ENCODE measurements at places on chromosomes 5 and 9. TPM values are rescaled to one million over a fixed set of nuclear protein-coding genes. Genes with fewer than 3 reads are reported as not detected.

Gene GPR150
- total RNA-seq: not detected

Gene TMEFF1
- not detected for total RNA-seq

Gene TMEM245
- total RNA-seq: 76.5 TPM

- no peak for DNase-seq
Observed at GRCh38 chr9:81372628-81373191, 316.6 kb downstream of the TLE1 start.

- no peak for DNase-seq
Observed at GRCh38 chr9:136596217-136596616, 50.4 kb upstream of the NOTCH1 start.

- DNase-seq: no peak
Observed at GRCh38 chr5:146179696-146180095, 2.8 kb downstream of the LARS1 start.

- no peak for DNase-seq
Observed at GRCh38 chr9:4065054-4065453, 234.8 kb downstream of the GLIS3 start.

DNA sequence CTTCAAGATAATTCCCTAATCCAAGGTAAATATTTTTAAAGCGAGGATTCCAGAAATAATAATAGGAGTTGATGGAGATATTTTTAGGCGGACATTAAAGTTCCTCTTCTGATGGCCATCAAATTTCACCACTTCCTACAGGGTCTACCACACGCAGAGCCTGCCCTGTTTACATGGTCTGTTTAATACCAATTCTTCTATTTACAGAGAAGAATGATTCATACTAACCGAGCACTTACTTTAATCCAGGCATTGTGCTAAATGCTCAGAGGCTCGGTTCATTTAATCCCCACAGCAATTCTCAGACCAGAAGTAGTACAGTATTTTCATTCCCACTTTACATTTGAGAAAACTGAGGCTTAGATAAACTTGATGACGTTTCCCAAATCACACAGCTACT, 3.0 kb upstream of the ITGA1 start:
- DNase-seq: no peak

DNA sequence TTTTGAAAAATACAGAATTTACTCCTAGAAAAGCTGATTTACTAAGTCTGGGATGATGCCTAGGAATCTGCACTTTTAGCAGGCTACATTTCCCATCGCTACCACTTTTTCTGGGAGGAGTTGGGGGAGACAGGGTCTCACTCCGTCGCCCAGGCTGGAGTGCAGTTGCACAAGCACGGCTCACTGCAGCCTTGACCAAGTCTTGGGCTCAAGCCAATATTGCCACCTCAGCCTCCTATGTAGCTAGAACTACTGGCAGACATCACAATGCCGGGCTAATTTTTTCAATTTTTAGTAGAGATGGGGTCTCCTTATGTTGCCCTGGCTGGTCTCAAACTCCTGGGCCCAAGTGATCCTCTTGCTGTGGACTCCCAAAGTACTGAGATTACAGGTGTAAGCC, 85.9 kb downstream of the NR6A1 start:
- DNase-seq: no peak

DNA sequence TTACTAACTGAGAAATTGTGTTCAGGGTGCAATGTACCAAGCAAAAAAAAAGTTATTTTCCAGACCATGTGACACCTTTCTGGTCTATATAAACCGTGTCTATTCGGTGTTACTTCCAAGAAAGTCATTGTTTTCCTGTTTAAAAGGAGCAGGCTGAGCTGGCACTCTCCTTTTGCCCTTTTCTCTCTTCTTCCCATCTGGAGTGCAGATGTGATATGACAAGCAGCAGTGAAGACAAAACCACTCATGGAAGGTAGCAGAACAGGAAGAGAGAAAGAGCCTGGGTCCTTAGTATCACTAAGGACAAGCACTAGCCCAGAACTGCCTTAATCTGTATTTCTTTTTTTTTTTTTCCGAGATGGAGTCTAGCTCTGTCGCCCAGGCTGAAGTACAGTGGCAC, 25.6 kb downstream of the LYRM7 start:
- DNase-seq: no peak

DNA sequence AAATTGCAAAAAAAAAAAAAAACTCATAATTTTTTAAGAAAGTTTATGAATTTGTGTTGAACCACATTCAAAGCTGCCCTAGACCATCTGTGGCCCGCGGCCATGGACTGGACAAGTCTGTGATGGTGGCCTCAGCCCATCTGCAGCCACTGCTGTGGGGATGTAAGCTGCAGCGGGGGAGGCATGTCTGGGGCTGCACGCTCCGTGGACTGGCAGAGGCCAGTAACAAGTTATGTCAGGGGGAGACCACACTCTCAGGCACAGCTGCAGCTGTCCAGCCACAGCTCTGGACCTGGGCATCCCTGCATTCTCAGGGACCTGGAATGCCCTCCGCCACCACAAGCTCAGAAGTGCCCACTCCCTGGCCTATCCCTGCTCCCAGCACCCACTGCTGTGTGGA, 1272.3 kb upstream of the CDH9 start:
- DNase-seq: no peak

DNA sequence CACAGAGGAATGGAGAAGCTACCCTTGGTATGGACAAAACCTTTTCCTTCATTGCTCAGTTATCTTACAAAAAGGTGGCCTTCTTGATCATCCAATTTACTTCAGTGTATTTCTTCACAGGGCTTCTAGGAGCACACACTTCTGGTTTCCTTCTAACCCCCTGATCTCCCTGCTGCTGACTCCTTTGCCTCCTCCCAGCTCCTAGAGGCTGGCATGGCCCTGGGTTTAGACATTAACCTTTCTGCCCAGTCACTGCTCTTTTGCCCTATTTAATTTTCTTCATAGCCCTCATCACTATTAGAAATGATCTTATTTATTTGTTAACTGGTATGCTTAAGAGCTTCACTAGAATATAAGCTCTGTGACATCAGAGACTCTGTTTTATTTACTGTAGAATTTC, 63.2 kb downstream of the ANKRD55 start:
- no peak for DNase-seq

- no peak for DNase-seq
Observed at GRCh38 chr5:80240368-80240986, 15.4 kb downstream of the SERINC5 start.

GRCh38 chr9:24459953-24460352, 85.7 kb downstream of the IZUMO3 start:
- no peak for DNase-seq

GRCh38 chr5:14676320-14676719, 11.8 kb downstream of the OTULIN start:
- no peak for DNase-seq

DNA sequence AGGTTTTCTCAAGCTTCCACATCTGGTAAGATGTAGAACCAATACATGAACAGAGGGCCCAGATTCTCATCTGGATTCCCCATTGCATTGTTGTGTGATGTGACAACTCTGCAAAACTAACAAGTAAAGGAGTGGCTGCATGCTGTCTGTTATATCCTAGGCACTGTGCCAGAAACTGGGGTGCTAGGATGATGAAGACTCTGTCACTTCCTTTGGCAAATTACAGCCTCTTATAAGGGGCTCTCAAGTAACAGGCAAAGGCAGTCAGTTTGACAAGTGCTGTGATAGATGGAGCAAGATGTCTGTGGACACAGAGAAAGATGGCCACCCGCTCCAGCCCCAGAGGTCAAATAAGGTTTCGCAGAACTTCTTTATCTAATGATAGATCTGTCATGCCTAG, 115.7 kb downstream of the PAPPA start:
- no peak for DNase-seq

GRCh38 chr5:58886315-58887207, 303.7 kb downstream of the RAB3C start:
- no peak for DNase-seq

DNA sequence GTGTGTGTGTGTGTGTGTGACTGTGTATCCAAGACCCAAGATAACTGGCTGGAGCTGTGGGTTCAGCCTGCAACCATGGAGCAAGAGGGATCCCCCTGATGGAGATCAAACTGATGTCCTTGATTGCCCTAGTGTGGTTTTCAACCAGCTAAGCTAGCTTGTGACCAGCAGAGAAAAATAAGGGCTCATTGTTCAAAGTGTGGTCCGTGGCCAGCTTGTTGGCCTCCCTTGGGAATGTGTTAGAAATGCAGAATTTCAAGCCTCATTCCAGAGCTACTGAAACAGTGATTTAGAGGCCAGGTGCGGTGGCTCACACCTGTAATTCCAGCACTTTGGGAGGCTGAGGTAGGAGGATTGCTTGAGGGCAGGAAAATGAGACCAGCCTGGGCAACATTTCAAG, 79.9 kb downstream of the ACER2 start:
- no peak for DNase-seq

- DNase-seq: no peak
Observed at GRCh38 chr5:39658866-39659265, 234.1 kb upstream of the DAB2 start.

DNA sequence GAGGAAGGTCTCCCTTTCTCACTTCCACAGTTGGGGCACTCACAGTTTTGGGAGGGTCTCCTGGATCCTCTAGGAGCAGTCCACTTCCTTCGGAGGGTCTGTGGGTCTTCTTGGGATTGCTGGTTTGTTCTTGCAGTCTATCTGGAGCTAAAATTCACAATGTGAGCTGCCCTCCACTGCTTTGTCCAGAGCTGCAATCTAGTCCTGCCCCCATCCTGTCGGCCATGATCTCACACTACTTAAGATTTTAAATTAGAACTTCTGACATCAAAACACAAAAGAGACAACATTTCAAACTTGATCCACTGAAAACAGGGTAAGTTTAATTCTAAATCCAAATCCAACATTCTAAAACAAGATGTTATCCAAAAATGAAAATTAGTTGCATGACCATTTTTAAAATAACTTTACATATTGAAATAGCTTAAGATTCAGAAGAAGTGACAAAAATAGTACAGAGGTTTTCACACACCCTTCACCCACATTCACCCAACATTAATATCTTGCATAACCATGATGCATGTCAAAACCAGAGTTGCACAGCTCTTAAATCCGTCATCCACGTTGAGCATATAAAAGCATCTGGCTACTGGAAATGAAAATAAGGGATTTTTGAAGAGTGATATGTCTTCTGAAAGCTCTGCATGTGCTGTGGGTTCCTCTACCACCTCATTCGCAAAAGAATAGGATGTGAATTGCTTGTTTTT, 113.7 kb upstream of the EPB41L4A start:
- DNase-seq: no peak

DNA sequence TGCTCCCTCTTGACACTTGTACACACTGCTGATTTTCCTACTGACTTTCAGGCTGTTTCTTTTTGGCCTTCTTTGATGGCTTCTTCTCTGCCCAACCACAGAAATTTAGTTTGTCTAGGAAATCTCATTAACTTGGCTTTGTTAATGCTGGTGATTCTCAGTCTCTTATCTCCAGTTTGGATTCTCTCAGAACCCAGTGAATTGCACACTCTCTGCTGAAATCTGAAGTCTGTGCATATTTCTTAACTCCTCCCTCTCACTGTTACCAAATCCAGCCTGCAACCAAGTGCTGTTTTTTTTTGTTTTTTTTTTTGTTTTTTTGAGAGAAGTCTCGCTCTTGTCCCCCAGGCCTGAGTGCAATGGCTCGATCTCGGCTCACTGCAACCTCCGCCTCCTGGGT, 117.2 kb downstream of the CDC42SE2 start:
- DNase-seq: no peak

GRCh38 chr9:81058782-81059181, 630.6 kb downstream of the TLE1 start:
- no peak for DNase-seq

DNA sequence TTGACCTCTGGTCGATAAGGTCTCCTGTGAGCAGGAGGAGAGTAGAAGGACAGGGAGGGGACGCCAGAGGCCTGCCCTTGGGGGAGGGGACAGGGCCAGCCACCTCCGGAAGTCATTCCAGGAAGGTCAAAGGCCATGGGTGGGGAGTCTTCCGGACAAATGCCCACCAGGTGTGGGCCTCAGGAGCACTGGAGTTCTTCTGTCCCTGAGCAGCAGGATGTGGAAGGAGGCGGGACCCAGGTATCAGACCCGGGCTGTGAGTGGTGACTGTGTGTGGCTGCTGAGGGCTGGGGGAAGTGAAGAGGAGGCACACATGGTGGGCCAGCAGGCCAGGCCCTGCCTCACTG, 13.9 kb downstream of the FGF18 start:
- DNase-seq: no peak

DNA sequence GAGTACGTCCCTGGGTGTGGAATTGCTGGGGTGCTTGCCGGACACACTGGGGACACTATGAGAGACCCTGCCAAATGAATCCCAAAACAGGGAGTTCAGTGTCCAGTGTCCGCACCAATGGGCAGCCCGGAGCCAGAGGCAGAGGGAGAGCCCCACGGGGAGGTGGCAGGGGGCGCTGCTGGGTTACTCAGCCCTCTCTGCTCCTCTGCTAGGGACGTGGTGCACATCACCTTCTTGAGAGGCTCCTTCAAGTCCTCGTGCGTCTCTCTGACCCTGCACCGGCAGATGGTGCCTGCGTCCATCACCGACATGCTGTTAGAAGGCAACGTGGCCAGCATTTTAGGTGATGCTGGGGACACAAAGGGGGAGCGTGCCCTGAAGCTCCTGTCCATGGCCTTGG, 20.8 kb downstream of the STKLD1 start:
- no peak for DNase-seq

GRCh38 chr5:171968531-171968930, 37.9 kb downstream of the FBXW11 start:
- DNase-seq: no peak

DNA sequence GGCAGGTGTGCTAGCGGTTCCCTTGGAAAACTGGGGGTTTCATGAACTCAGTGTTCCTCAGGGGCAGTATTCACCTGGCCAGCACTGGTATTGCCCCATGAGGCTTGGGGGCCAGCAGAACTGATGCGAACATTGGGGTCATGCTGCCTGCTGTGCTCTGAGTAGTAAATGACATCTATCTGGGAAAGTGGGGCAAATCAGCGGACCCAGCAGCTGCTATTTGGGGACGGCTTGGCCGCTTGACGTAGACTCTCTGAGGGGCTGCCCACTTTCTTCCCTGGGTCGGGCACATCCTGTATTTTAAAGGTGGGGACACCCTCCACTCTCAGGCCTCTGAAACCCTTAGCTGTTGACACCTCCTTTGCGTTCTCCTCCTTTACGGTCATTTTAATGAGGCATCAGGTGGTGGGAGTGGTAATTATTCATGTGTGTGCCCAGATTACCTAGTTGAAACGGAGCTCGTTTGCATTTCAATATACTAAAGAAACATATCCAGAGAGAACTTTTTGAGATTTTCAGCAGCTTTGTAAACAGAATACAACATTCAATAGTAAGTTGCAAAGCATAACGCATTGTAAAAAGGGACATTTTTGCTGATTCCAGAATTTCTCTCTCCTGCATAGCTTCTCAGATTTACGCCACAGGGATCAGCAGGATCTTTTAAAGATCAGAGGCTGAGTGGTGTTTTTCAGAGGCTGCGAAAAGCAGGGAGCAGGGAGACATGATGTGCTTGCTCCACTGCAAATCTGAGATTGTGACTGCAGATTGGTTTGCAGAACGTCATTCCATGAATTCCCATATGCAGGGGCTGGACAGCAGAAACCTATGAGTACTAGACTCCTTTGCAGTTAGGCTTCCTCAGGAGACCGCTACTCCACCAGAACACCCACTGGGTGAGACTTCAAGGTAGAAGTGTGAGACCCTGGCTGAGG, 56.8 kb upstream of the ZFR start:
- no peak for DNase-seq

All from thoracic aorta (tissue), 2 donors.